Retina (tissue), 1 donor: ENCODE measurements at places on chromosomes 2 and 18.
A peak's percentile ranks its signal among the peaks of the same experiment; 100 is the strongest.

- DNase-seq = no peak
Measured at GRCh38 chr18:36379435-36379984, 82.0 kb downstream of the FHOD3 start.

DNA sequence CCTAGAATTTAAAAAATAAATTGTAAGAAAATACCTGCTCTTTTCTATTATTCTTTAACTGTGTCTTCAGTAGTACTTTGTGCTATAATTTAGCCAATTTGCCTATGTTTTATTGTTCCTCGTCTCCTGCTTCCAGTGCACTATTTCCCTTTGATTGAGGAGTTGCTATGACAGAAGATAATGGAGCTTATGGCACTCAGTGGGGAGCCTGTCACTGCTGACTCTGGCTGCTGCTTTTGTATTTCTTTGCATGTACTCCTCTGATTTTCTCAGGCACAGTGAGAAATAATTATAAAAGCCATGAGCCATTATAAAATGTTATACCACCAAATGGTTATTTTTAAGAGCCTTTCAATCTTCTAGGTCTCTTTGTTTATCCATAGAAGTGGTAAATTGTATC, 1310.8 kb upstream of the SLC39A10 start:
- peak; percentile 42 for DNase-seq

DNA sequence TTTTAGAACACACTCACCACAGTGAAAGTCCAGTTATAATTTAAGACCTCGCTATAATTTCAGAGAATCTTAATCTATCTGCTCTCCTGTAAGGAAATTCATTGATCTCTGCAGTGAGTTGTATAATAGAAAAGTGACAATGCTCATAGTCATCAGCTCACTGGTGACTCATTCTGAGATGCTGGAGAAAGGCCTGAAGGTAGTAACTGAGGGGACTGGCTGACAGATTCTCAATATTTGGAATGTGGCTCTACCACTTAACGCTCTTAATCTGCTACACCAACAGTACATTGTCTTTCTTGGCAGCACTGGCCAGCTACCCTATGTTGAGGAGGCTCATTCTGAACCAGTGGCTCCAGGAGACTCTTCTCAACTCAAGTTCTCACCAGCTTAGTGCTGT, 246.1 kb downstream of the RPRM start:
- no peak for DNase-seq

DNA sequence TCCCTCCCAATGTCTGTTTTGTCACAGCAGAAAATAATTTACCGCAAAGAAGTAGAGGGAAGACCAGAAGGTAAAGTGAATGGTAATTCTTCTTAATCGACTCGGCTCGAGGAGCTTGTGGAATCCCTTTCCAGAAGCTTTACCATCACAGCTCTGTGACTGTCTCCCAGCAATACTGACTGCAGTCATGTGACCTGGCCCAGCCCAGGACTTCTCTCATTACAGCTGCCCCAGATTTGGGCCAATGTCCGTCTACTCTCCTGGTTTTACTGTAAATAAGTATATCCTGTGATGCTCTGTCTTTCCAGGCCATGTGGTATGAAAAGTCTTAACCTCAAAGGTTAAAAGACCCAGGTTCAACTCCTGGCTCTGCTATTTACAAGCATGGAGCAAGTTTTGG, 18.9 kb upstream of the ELOA2 start:
- DNase-seq = no peak

DNA sequence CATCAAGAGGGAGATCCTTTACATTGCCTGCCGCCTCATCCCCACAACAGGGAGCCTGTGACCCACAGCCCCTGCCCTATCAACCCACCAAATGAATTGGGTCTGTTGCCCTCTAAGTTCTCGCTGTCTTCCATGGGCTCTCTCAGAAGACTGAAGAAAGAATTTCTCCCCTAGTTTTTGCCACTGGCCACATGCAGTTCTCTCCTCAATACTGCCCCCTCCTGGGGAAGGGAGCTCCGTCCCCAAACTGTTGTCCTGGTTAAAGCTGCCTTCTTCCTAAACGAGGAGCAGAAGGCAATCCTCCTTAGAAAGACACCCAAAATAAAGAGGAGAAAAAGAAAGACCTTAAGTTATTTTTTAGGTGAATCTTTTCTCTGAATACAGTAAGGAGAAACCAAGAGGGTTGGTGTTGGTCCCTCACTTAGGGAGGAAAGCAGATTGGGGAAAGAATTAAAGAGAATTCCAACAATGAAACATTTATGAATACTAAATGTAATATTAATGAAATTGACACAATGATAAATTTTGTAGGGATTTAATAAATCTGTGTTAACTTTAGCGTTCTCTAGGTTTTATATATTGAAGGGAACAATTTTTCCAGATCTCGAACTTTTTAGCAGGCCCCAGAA, 31.1 kb upstream of the SATB2 start:
- DNase-seq = peak; percentile 56

DNA sequence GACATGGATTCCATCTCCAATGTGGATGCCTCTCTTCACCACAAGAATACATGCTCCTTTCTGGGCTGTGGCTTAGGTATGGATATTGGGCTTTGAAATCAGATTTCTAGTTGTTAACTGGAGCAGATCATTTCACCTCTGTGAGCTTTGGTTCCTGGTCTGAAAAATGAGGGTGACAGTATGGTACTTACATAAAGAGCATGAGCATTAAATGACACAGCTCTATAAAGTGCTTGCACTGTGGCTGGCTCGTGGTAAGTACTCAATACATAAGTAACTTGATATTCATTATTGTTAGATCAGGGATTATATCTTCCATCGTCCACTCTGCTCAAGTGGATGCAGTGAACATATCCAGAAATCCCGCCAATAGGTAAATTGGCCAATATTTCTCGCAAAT, 33.4 kb downstream of the ARHGAP25 start:
- DNase-seq = no peak

DNA sequence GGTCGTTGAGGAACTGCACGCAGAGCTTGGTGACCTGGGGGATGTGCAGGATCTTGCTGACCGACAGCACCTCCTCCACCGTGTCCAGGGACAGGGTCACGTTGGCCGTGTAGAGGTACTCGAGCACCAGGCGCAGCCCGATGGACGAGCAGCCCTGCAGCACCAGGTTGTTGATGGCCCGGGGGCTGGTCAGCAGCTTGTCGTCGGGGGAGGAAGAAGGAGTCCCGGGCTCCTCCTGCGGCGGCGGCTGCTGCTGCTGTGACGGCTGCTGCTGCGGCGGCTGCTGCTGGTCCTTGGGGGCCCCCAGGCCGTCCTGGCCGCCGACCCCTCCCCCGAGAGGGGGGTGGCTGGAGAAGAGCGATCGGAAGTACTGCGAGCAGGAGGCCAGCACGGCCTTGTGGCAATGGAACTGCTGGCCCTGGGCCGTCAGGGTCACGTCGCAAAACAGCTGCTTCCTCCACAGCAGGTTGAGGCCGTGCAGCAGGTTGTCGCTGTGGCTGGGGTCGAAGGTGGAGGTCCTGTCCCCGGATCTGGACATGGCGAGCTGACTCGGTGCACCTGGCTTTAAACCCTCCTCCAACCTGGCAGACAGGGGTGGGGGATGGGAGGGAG, 2.7 kb downstream of the KLHL14 start:
- DNase-seq = no peak
